ENCODE measurements at places on chromosomes 2 and 18. TPM values are rescaled to one million over a fixed set of nuclear protein-coding genes. Genes with fewer than 3 reads are reported as not detected.

Gene SCN7A
- total RNA-seq: 18.1 TPM

Gene ATP8B1
- total RNA-seq: 12.0 TPM

Gene PPP1R1C
- total RNA-seq: 34.7 TPM

Gene RAB17
- 6.9 TPM for total RNA-seq

Gene MOGAT1
- not detected for total RNA-seq

Gene THSD7B
- total RNA-seq: 0.17 TPM

Gene PARD3B
- total RNA-seq: 6.7 TPM

Gene AQP4
- 17.7 TPM for total RNA-seq

Gene RPRM
- not detected for total RNA-seq

Gene CDC42EP3
- 150 TPM for total RNA-seq

Gene ZNF638
- total RNA-seq: 84.9 TPM

Gene HOXD10
- total RNA-seq: not detected

Gene PTH2R
- total RNA-seq: not detected

Gene ADI1
- 100 TPM for total RNA-seq

Gene EHD3
- total RNA-seq: 24.0 TPM

Gene LIMS3
- total RNA-seq: 6.7 TPM

Gene OTOS
- not detected for total RNA-seq

Gene DNAH7
- total RNA-seq: 0.74 TPM

Gene PFN4
- not detected for total RNA-seq

Gene KRTCAP3
- 0.51 TPM for total RNA-seq

Gene METTL5
- 68.7 TPM for total RNA-seq

Gene CHPF
- total RNA-seq: 166 TPM

Gene RGPD3
- 0.15 TPM for total RNA-seq

Gene MC2R
- total RNA-seq: not detected

Gene RAPGEF4
- total RNA-seq: 7.5 TPM

Gene CAPN10
- total RNA-seq: 21.9 TPM

Gene IGFBP5
- total RNA-seq: 187 TPM

Gene TMEM17
- 2.5 TPM for total RNA-seq

Gene TNFRSF11A
- 0.83 TPM for total RNA-seq

Gene NHEJ1
- total RNA-seq: 8.5 TPM
